ENCODE measurements at places on chromosomes 16 and 17.

- DNase-seq, result no peak
Observed at GRCh38 chr17:8859027-8859803, 8.3 kb downstream of the PIK3R6 start.

- DNase-seq, result no peak
Observed at GRCh38 chr16:77581706-77582105, 140.6 kb upstream of the NUDT7 start.

DNA sequence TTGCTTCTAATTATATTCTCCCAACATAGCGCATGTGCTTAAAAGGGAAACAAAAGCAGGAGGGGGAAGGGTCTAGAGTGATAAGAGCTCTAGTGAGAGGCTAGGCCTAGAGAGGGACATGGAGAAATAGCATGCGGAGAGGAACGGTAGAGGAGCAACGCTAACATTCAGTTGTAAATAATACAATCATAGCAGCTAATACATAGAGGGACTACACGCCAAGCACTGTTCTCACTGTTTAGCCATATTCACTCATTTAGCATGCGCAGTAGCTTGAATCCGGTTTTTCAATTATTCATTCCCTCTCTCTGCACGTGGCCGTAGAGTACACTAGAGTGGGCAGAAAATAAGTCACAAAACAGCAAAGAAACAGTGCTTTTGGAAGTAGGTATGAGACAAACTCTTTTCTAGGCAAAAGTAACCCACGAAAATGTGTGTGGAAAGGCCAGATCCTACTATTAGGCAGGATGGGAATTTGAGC, 1.7 kb upstream of the ALOX12 start:
- DNase-seq, result no peak

GRCh38 chr16:4450931-4451519, 23.4 kb downstream of the NMRAL1 start:
- peak; percentile 67 for DNase-seq

- DNase-seq, result no peak
Observed at GRCh38 chr17:51000835-51001638, 119.6 kb downstream of the SPAG9 start.

DNA sequence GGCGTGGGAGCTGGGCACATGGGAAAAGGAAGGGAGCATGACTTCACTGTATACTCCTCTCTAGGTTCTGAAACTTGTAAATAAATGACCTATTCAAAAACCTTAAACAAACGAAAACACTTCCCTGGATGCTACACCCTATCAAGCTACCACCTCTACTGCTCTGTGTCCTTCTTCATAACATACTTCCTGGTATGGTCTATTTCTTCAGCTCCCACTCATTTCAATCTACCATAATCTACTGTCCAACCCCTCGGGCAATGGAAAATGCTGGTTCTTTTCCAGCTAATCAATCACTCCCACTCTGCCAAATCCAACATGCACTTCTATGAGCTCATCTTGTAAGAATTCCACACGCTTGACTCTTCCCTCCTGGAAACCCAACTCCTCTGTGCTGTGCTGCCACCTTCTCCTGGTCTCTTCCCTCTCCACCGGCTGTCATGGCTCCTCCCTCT, 42.4 kb downstream of the AMFR start:
- DNase-seq, result no peak

- no peak for DNase-seq
Observed at GRCh38 chr16:55943267-55943666, 68.1 kb upstream of the CES5A start.

DNA sequence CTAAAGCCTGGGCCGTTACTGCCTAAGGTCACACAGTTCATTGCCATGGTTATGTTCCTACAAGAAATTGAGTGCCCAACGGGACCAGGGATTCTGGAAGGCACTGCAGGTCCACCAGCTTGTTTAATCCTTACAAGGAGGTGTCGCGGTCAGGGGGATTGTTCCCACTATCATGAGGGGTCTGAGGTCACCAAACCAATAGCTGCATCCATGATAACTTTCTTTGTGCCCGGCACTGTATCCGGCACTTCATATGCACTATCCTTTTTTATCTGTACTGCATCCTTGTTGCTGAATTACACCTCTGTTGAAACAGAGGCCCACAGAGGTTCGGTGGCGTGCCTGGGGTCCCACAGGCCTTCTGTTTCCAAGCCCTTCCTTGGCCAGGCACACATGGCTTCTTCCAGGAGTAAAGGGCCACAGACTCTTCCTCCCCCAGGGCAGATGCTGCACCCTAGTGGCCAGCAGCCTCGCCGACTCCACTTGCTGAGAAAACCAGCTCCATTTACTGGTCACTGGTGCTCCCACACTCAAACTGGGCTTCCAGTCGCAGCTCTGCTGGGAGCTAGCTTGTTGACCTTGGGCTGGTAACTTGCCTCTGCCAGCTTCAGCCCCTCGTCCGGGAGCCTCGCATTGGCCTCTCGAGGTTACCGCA, 82.0 kb upstream of the PLCG2 start:
- DNase-seq, result no peak

- peak; percentile 82 for DNase-seq
Observed at GRCh38 chr16:4324492-4325252, 8.8 kb downstream of the GLIS2 start.

DNA sequence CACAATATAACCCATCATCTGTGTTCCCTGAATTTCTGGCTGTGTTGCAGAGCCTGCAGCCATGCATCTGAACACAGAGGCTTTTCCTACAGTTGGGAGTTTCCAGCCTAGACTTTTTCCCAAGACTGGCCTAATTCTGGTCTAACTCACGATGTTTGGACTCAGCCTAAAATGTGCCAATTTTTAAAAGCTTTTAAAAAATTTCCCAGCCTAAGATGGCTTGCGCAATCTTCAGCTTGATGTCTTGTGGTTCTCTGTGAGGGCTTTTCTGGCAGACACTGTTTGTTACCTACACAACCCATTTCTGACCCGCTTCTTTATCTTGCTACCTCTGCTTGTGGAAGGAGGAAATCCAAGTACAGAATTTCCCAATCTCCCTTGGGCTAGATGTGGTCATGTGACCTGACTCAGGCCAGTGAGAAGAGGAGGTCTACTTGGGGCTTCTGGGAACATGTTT, 72.7 kb upstream of the GAS7 start:
- no peak for DNase-seq

DNA sequence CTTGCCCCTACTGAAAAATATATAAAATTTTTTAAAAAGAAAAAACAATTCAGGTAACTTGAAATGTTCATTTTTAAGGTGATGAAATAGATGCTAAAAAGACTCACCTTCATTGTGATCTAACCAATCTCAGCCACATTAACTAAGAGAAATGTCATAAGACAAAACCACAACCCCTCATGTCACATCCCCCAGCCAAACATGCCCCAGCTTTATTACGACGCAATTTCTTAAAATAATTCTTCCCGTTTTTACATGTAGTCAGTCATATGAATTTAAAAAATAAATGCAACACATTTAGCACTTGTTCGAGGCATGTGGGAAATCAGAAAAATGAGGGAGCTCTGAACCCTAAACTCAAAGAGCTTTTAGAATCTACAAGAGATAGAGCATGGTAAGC, 9.5 kb downstream of the AMFR start:
- no peak for DNase-seq

DNA sequence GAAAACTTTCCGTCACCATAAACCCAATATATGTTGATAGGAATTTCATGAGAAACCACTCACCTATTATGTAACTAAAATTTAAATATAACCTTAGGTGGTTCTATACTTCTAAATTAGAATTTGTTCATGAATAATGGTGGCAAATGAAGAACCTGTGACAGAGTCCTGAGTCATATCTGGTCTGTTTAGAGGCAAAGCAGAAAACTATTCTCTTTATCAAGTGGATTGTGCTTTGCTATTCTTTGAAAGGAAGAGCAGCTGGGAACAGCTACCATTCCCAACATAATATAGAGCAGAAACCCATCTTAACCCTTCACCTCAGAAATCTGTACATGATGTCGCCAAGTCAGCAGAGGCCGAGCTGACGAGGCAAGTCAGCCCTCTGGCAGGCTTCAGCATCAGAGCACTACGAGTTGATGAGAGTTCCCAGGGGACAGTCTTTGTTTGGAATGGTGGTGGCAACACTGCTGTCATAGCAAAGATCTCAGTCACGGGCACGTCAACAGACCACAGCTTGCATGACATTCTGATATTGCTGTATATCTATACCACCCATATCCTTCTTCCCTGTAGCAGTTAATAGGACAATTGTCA, 631.9 kb upstream of the CA10 start:
- peak; percentile 21 for DNase-seq

Measured in right hindlimb (tissue), 1 donor.